Dermis lymphatic vessel endothelial cell (primary cell): ENCODE measurements at places on chromosomes 7 and 10. TPM values are rescaled to one million over a fixed set of nuclear protein-coding genes. Genes with fewer than 3 reads are reported as not detected.

Gene MMP21
- 1.1 TPM in 2 replicates for total RNA-seq

Gene CYP2E1
- total RNA-seq = 0.26 TPM in 1 of 2 replicates, not detected in the other

Gene ZNF467
- 6.1 and 7.2 TPM in 2 replicates for total RNA-seq

Gene TMEM120A
- 52.0 and 106 TPM in 2 replicates for total RNA-seq

Gene FXYD4
- not detected in 2 replicates for total RNA-seq

Gene BZW2
- total RNA-seq = 66.1 and 105 TPM in 2 replicates

Gene PCLO
- 5.0 and 5.3 TPM in 2 replicates for total RNA-seq

Gene CDHR1
- total RNA-seq = under 0.01 and 0.09 TPM in 2 replicates
